ENCODE measurements at places on chromosomes 2 and 18.
A peak's percentile ranks its signal among the peaks of the same experiment; 100 is the strongest.

DNA sequence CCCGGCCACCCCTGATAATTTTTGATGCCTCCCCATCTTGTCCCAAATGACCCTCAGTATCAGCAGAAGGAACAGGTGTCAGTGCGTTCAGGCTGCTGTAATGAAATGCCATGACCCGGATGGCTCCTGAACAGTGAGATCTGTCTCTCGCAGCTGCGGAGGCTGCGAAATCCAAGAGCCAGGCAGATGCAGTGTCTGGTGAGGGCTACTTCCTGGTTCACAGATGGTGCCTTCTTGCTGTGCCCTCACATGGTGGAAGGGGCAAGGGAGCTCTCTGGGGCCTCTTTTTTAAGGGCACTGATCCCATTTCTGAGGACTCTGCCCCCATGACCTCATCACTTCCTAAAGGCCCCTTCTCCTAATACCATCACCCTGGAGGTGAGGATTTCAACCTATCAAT is 152.2 kb downstream of the TWIST2 start:
- ATAC-seq: no peak

- no peak for ATAC-seq
Observed at GRCh38 chr2:166127217-166128155, at the start of gene SCN1A. TSS of gene SCN1A (minus strand) at chr2:166128020. CDS start at chr2:166073621, 54,399 bp downstream.

DNA sequence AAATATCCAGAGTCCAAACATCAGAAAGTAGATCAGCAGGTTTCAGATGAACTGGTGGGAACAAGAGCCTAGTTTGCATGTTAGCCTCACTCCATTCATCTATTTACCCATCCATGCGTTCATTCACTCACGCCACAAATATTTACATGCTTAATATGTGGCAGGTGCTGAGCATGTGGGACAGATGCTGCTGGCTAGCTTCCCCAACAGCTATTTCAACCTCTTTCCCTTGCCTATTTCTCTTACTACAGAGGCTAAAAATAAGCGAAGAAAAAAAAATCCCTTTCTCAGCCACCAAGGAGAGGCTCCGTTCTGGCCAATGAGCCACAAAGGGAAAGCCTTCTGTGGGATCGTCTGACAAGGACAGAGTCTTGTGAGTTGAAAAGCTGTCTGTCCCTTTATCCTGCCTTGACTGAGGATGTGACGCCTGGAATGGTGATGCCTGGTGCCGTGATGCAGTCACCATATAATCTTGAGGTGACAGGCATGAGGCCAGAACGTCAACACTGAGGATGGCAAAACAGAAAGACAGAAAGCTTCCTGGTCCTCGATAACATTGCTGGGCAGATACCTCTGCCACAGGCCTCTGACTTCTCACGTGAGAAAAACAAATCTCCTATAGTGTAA is 78.2 kb downstream of the KCTD1 start:
- no peak for ATAC-seq

GRCh38 chr2:190050001-190050400 is 12.5 kb downstream of the MSTN start:
- ATAC-seq: no peak

DNA sequence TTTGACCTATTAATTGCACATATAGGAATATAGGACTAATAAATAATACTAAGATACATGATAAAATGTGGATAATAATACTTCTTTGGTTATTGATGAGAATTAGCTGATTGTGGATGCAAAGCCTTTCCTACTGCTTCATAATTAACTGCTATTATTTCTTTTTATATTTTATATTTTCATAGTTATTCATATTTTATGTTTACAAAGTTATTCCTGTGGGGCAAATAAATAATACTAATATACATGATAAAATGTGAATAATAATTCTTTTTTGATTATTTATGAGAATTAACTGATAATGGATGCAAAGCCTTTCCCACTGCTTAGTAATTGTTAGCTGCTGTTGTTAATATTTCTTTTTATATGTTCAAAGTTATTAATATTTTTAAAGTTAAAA is 146.7 kb downstream of the EHBP1 start:
- ATAC-seq: no peak

- no peak for ATAC-seq
Observed at GRCh38 chr2:157891643-157892041, 15.5 kb upstream of the ACVR1 start.

DNA sequence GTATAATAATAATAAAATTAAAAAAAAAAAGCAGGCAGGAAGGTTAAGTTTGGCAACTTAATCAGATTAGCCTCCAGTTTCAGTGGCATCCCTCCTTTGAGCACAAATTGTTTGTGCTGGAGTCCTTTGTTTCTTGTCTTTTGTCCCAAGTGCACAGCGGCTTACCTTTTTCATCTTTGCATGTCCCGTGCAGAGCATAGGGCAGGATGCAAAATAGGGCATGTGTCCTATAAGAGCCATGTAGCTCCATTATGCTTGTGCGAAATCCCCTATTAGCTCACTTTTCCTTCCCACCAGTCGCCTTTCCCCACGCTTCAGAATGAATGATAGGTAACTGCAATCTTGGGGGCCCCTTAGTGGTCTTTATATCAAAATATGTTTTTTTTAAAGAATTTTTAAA is 216.8 kb downstream of the TSN start:
- no peak for ATAC-seq

DNA sequence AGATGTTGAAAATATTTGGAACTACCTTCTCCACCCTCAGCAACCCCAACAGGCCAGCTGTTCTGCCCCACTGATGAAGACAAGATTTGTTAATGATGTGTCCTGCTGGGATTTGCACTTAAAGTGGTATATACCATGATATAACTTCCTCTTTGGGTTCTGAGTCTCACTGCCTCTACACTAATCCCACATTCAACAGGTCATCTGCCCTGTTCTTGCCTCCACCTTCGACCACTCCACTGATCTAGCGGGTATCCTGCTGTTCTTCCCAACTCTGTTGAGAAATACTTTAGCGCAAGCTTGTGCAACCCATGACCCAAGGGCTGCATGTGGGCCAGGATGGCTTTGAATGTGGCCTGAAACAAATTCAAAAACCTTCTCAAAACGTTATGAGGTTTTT is 72.7 kb downstream of the LRP1B start:
- no peak for ATAC-seq

DNA sequence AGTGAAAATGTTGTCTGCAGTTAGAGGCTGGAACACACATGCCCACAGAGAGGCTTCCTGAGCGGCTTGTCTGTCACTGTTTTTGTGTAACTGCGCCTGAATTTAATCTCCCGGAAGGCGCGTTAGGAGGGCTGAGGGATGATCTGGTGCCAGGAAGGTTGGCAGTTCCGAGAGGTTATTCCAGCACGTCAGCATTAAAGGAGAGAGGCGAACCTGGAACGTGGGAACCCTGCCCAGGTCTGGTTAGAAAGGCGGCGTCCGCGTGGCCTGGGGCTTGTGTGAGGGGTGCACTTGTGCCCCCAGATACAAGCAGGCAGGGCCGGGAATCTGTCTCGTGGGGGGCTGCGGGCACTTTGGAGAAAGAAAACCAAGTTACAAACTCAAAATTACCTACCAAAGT is 75.3 kb downstream of the NFATC1 start:
- no peak for ATAC-seq

DNA sequence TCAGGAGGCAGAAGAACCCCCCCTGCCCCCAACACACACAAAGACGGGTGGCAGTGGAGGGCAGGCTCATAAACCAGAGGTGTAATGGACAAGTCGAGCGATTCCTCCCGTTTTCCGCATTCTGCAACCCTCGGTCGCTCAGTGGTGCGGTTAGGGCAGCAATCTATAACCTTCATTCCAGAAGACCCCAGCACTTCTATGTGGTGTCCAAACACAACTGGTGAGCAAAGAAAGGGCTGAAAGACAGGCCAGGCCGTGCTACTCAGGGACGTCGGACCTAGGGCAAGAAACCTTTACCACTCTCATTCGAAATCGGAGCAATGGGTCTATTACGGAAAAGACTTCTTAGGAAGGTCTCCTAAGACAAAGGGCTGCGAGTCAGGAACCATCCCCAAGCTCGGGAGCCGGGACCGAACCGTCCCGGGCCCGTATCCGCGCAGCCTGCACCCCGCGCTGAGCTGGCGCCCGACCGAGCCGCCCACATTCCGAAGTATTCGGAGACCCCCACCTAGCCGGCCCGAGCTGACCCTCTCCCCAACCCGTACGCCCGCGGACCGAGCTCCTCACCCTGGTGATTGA is 568 bp downstream of the ARL5A start:
- ATAC-seq: no peak

DNA sequence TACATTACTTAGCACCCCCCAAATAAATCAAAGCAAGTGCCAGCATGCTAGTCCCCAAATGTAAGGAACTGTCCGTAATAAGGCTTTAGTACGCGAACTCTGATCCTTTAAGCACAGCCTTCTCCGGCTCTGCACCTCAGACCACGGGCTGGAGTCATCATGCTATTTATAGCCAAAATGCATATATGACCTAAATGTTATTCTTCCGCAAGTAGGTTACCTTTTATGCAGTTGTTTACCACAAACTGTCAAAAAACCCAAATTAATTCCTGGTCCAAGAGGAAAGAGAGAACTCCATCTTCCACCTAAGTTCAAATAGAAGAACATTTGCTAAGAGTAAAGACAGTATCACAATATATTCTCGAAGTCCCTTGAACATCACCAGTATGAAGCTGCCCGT is 42.7 kb downstream of the ZNF516 start:
- no peak for ATAC-seq

DNA sequence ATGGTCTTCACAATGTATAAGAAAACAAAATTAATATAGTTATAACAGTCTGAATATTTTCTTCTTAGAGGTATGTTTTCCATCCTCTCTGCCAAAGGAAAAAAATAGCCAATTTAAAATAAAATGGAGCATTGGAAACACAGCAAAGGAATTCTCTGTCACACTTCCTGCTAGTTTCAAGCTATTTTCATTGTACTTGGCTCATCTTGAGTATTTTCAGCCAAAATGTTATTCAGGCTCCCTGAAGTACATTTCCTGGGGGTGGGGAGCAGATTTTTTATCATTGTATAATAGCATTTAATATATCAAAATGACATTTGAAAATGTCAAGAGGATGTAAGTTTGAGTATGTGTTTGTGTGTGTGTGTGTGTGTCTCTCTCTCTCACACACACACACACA is 463.6 kb upstream of the REG3G start:
- no peak for ATAC-seq

GRCh38 chr2:199302851-199303250 is 154.9 kb downstream of the SATB2 start:
- no peak for ATAC-seq

DNA sequence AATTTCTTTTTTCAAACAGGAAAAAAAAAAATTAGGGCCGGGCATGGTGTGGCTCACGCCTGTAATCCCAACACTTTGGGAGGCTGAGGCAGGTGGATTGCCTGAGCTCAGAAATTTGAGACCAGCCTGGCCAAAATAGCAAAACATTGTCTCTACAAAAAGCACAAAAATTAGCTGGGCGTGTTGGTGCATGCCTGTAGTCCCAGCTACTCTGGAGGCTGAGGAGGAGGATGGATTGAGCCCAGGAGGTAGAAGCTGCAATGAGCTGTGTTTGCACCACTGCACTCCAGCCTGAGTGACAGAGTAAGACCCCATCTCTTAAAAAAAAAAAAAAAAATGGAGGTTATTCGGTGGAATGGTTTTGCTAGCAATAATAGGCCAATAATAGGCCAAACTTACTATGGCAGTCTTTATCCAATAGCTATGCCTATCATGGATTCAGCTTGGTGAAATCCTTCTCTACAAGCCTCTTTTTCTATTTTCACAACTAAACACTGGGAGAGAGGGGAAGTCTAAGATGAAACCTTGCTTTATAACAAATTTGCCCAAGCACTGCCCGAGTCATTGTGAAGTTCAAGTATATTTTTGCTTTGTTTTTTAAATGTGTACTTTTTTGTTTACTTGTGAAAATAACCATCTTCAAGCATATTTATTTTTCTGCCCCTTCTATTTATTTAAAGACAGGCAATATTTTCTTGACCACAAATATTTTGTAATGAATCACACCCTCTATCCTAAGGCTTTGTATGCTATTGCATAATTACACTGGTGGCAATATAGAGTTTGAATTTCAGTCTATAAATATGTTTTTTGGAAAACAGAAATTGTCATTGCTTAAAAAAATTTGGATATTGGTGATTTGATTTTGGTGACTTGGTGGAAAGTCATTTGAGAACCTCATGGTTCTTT is 20.0 kb upstream of the KYNU start:
- no peak for ATAC-seq

GRCh38 chr2:225091336-225091735 is 49.1 kb upstream of the DOCK10 start:
- no peak for ATAC-seq

DNA sequence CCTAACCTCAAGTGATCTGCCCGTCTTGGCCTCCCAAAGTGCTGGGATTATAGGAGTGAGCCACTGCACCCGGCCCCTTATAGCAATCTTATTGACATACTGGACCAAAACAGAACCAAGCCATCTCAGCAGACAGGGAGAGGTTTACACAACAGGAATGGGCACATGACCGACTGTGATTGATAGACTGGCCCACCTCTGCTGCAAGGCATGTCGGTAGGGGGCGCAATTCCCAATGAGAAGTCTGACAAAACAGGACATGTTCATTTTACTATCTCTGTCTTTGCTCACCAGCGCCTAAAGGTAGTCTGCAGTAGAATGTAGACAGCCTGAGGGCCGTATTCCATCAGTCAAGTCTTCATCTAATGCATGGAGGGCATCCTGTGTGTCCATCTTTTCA is 2.0 kb downstream of the LYPD6B start:
- no peak for ATAC-seq

- ATAC-seq: no peak
Observed at GRCh38 chr18:63111671-63112402, 207.7 kb downstream of the BCL2 start.

- ATAC-seq: peak; percentile 53
Observed at GRCh38 chr2:85753525-85754312, at the start of gene ATOH8. TSS of gene ATOH8 (plus strand) at chr2:85753991. CDS start at chr2:85754190, 199 bp downstream.

DNA sequence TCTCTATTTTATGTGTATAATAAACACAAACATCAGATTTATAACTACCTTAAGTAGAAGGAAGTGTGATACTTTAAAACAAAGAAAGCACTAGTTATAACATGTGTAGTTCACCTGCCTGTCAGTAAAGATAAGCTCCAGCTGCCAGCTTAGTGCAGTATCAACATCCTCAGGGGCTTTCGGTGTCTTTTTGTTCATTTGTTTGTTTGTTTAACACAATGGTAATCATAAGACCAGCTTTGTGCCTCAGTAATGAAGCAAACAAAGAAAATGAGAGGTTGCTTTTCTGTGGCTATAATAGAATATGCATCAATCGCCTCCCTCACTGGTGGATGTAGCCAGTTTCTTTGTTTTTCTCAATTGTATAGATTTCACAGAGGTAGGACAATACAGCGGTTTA is 1499.0 kb upstream of the TMEFF2 start:
- no peak for ATAC-seq

GRCh38 chr2:223545830-223546229 is 56.3 kb downstream of the SCG2 start:
- ATAC-seq: no peak

- no peak for ATAC-seq
Observed at GRCh38 chr2:210288408-210288807, 26.6 kb downstream of the MYL1 start.

GRCh38 chr18:50014606-50015005 is 180.3 kb downstream of the MYO5B start:
- no peak for ATAC-seq

GRCh38 chr2:23446916-23447315 is 61.9 kb downstream of the KLHL29 start:
- no peak for ATAC-seq

GRCh38 chr18:80169607-80170006 is 60.5 kb downstream of the ADNP2 start:
- no peak for ATAC-seq
